ENCODE measurements at places on chromosomes 1 and 21.

- no peak for DNase-seq
Measured at GRCh38 chr1:217917281-217917887, 286.2 kb downstream of the SPATA17 start.

GRCh38 chr1:245835386-245835785 lies 671.7 kb downstream of the SMYD3 start:
- DNase-seq = no peak

DNA sequence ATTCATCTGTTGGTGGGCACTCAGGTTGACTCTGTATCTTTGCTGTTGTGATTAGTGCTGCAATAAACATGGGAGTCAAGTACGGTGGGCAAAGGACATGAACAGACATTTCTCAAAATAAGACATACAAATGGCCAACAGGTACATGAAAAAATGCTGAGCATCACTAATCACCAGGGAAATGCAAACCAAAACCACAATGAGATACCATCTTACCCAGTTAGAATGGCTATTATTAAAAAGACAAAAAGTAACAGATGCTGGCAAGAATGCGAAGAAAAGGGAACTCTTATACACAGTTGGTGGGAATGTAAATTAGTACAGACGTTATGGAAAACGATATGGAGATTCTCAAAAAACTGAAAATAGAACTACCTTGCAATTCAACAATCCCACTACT lies 98.9 kb downstream of the TMEM53 start:
- no peak for DNase-seq

GRCh38 chr1:37755290-37755689 lies 9.6 kb downstream of the EPHA10 start:
- no peak for DNase-seq

DNA sequence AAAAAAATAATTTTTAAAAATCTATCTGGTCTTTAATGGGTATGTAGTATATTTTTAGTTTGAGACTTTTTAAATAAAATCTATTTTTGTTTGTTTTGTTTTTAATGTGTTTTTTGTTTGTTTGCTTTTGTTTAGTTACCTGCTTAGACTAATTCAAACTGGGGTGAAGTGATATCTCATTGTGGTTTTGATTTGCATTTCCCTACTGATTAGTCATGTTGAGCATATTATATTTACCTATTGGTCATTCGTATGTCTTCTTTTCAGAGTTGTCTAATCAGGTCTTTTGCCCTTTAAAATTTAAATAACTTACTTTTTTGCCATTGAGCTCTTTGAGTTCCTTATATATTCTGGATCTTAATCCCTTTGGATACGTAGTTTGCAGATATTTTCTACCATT lies 20.3 kb downstream of the CD1B start:
- no peak for DNase-seq

DNA sequence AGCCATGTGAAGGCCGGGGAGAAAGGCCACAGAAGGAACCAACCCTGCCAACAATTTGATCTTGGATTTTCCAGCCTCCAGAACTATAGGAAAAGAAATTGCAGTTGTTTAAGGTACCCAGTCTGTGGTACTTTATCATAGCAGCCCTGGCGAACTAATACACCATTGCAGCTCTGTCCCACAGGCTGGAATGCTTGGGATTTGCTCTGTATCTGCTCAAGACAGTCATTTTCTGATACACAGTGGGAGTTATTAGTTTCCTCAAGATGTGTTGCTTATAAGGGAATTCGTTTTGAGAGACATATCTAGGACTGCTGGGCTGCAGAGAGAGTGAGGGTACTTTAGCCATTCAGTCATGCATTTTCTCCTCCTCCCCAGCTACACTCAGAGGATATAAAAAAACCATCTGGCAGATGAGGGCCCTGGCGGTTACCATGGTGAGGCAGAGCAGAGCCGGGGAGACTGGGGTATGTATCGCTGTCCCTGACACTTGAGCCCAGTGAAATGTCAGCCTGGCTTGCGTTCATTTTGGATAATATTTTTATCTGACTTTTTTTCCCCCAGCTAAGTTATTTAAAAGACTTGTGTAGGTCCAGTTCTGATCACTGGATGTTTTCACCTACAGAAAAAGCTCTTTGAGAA lies 104.6 kb downstream of the DIRAS3 start:
- no peak for DNase-seq

GRCh38 chr1:244653439-244654107 lies 647 bp downstream of the DESI2 start:
- no peak for DNase-seq

DNA sequence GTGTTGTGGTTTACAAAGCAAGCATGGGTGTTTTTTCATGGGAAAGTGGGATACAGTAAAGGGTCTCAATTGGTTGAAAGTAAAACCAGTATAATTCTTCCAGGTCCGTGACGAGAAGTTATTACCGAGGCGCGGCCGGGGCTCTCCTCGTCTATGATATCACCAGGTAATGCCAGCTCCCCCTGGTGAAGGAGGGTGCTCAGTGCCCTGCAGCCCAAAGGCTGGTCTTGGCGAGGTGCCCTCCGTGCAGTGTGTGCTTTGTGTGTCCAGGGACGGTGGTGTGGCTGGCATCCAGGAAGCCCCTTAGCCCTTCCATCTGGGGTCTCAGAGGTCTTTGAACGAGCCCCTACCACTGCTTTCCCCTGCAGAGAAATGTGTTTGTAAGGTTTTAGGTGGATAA lies 24.8 kb downstream of the RAB4A start:
- DNase-seq = no peak

DNA sequence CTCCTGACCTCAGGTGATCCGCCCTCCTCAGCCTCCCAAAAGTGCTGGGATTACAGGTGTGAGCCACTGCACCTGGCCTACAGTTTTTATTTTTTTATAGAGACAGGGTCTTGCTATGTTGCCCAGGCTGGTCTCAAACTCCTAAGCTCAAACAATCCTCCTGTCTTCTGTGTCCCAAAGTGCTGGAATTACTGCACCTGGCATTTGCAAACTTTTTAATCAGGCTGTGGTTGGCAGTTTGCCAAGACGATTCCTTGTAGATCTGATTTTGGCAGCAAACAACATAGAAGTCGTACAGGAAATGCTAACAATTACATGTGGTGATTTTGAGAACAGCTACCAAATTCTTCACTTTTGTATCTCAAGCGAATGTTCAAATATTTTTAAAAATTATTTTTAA lies 10.1 kb downstream of the RBP7 start:
- DNase-seq = no peak

DNA sequence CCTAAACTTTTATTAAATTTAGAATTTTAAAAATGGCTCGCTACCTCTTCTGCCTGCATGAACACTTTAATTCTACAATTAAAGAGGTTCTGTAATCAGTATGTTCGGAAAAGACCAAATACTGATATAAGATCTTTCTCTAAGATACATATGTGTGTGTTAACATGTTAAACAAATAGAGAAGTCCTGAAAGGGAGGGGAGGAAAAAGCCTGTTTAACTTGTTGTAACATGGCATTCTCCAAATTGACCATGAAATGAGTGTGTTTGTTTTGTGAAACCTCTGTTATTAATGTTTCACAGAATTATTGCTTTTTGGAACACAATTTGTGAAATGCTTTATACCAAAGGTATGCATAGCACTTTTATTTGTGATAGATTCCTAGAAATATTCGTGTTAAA lies 77.0 kb downstream of the MARK1 start:
- DNase-seq = no peak

- DNase-seq = no peak
Measured at GRCh38 chr1:66695116-66695515, 57.1 kb upstream of the DYNLT5 start.

GRCh38 chr1:151568626-151569088 lies 28.5 kb downstream of the TUFT1 start:
- no peak for DNase-seq

DNA sequence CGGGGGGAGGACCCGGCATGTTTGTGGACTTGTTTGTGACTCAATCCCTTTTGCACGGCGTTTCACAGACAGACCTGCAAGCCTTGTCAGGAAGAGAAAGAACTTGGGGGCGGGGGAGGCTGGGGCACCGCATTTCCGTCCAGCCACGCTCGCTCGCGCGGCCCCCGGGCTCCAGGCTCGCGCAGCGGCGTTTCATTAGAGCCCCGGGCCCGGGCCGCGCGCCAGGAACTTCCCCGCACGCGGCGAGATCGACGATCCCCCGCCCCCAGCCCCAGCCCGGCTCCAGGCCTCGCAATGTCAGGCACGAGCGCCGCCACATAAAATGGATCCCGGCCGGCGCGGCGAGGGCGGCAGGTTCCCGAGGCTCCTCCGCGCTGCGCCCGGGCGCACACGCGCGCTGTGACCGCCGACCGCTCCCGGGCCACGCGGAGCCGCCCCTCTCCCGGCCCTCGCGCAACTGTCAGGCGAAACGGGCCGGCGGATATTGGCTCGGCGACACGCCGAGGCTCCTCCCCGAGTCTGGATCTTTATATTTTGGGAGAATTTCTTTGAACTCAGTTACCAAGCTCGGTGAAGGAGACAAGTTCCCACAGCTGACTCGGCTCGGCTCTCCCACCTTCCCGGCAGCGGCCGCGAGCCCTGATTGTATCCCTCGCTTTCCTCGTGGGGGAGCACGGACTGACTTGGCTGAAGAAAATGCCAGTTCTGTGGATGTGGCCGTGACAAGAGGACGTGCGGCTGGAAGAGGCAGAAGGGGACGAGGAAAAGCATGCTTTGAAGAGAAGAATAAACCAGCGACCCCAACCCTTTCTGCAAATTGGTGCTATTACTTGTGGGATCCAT lies at the start of gene KIF26B:
Gene KIF26B, plus strand, starts transcription at position 557 of the 843 bp plus-strand sequence. CDS start 440 bp downstream, outside the sequence.
- DNase-seq = no peak

GRCh38 chr1:235147269-235147668 lies 13.8 kb downstream of the RBM34 start:
- no peak for DNase-seq

DNA sequence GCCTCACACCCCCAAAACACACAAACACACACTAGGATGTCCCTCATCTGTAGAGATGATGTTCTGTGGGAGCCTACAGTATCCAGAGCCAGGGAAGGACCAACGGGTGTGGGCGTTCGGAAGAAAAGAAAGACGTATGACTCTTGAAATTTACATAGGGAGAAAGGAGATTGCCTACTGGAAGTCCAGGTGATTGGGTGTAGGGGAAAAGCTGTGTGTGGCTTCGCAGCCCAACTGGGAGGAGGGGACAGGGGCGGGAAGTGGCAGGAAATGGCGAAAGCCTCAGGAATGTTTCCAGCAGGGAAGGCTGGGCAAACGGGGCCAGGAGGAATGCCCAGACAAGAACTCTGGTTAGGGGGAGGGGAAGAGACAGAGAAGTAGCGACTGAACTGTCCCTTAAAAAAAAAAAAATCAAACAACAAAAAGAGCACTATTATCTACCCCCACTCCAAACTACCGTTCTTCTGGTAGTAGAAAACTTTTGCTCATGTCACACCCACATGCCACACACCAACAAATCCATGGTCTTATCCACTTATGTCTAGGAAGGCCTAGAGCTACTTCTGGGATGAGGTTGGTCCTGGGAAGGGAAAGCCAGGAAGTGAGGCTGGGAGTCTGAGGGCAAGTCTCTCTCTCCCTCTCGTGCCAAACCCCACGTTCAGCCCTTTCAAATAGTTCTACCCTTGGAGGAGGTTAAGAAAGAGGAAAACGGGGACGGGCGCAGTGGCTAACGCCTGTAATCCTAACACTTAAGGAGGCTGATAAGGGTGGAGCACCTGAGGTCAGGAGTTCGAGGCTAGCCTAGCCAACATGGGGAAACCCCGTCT lies 1.8 kb upstream of the CKS1B start:
- no peak for DNase-seq

GRCh38 chr1:226255380-226255779 lies 31.9 kb downstream of the MIXL1 start:
- DNase-seq = no peak

DNA sequence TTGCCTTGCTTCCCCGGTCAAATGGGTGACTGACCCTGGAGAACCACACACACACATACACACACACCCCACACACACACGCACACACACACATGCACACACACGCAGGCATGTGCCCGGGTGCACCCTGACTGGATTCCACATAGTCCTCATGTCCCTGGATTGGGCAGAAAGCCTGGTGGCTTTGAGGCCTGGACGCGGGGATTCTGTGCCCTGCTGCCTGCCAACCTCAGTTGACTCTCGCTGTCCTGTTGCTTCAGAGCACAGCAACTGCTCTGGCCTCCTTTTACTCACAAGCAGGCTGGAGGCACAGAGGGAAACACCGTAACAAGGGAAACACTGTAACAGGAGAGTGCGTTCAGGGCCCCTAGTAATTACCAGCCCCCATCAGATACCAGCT lies 6.4 kb downstream of the RORC start:
- no peak for DNase-seq

DNA sequence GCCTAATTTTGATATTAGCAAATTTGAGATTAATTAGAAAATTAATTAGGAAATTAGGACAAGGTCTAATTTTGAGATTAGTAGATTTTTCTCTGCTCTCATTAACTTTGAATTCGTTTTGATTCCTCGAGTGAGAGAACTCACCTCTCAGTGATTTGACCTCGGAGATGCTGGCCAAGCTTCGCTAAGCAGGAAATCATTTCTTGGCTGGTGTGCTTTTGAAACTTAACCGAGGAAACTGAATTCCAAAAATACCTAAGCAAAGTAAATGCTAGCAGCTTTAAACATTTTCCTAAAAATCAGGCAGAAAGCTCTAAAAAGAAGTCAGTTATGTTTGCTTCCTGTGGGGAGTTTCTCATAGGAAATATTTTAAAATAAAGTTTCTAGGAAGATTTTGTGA lies 34.9 kb downstream of the CDC14A start:
- DNase-seq = no peak

DNA sequence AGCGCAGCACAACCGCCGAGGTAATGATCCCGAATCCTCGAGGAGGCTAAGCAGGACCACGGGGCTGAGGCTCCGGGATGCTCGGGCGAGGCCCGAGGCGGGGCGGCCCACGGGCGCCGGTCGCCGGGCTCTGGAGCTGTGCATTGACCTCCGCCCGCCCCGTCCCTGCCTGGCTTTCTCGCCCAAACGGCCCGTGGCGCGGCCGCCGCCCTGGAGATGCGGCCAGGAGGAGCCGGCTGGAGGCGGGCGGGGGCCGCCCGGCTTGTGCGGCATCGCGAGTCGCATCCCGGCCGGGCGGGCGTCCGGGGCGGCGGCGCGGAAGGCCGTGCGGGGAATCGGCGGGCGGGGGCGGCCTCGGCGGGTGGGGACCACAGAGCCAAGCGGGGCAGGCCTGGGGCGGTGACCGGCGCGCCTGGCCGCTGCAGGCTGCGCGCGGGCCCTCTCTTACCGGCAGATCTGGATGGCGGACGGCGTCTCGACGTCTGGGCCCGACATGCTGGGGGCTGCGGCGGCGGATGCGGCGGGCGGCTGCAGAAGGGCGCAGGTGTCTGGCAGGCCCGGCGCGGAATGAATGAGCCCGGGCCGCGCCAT lies 663 bp downstream of the ACOT7 start:
- no peak for DNase-seq
